Stimulated activated CD4-positive, alpha-beta T cell treated with anti-CD3 and anti-CD28 coated beads, Interleukin-12 subunit alpha, Interleukin-12 subunit beta, amount 100 ng/mL, for 48 hours (primary cell): ENCODE measurements at places on chromosomes 7 and 10.

DNA sequence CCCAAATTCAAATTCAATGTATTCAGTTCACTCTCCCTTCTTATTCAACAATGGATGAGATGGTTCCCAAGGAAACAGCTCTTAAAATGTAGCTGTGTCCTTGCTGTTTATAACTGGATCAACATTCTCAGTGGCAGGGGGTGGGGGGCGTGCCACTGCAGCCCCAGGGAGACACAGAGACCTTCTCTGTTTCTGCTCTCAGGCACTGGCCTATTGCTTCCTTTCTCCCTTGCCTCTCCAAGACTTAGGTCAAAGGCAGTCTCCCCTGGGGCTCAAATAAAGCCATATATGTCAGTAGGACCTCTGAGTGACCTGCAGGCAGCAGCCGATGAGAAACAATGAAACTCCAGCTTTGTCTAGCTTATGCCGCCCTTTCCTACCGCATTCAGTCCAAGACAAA, 20.7 kb downstream of the VSTM4 start:
- DNase-seq, result no peak

DNA sequence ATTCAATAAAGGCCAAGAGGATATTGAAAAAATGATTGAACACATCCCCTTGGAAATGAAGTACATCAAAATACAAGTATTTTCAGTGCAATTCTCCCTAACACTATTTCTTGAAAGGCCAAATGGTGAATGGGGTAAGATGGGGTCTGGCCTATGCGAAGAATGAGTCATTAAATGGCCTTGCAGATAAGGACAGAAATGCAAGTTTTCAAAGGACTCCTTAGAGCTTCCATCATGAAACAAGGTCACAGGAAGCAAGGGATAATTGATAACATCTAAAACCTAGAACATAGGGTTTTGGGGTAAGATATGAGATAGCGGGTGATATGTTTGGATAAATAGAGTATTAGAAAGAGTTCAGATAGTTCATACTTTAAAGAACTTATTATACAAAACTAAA, 109.3 kb upstream of the ABCB5 start:
- no peak for DNase-seq

DNA sequence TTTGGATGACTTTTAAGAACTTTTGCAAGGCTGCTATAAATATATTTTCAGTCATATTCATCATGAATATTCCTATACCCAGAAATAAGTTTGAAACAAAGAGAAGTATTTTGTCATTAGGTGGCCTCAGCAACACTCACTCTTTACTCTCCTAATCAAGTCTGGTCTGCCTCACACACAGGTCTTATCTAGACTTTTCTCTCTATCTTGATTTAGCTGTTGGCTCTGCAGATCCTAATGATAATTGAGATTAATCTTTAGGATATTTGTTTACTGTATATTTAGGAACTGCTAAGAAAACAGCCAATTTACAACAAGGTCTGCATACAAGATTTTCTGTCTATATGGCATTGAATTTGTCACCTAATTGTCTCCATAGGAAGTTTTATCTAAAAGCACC, 297.6 kb downstream of the PTEN start:
- no peak for DNase-seq

DNA sequence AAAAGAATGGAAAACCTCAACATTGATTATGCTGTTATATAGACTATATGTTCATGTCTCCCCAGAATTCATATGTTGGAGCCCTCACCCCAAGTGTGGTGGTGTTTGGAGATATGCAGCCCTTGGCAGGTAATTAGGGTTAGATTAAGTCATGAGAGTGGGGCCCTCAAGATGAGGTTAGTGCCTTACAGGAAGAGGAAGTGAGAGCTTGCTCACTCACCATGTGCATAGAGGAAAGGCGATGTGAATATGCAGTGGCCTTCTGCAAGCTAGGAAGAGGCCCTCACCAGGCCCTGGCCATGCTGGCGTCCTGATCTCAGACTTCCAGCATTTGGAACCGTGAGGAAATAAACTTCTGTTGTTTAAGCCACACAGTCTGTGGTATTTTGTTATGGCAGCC, 14.8 kb downstream of the ZNF33A start:
- DNase-seq, result no peak
